ENCODE measurements at places on chromosomes 7 and 10. TPM values are rescaled to one million over a fixed set of nuclear protein-coding genes. Genes with fewer than 3 reads are reported as not detected.

DNA sequence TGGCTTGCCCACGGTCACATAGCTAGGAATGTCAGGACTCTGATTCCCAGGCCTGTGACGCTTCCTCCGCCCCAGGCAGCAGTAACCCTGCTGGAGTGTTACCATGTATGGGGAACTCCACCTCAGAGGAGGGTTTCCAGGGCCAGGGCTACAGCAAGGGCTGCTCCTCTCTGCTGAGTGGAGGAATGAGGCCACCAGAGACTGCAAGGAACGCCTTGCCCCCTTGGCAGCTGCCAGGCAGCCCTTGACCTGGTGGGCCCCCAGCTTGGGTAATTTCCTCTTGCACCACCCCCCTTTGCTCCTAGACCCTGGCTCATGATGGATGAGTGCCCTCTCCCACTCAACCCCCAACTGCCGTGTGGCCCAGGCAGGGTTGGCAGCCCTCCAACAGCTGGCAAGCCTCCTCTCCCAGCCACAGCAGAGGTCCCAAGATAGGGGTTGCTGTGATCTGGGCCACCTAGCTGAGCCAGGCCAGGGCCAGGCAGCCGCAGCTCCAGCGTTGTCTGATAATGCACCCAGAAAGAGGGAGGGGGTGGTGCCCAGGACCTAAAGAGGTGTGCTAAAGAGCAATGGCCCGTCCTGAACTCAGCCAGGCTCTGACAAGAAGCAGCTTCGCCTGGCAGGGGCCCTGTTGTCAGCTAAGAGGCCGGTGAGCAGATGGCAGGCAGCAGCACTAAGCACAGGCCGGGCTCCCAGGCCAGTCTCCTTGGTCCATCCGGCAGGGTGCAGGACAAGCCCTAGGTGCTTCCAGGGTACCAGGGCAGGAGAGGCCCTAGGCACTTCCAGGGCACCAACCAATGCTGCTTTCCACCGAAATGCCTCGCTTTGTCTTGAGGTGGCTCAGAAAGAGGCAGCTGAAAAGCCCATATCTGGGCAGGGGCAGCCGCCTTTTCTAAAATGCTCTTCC, 35.4 kb downstream of the DRGX start:
- peak; percentile 25 for ATAC-seq

DNA sequence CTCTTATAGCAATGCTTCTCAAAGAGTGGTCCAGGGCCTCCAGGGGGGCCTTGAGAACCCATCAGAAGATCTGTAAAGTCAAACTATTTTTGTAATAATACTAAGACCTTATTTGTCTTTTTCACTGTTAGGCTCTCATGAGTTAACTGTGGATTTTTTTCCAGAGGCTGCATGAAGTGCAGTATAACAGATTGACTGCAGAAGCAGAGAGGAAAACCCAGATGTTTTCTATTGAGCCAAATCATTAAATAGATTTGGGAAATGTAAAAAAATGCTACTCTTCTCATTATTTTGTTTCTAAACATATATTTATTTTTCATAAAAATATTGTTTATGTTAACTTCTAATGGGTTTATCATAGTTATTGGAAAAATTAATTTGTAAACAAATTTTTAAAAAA, 589.0 kb upstream of the LRRTM3 start:
- no peak for ATAC-seq

DNA sequence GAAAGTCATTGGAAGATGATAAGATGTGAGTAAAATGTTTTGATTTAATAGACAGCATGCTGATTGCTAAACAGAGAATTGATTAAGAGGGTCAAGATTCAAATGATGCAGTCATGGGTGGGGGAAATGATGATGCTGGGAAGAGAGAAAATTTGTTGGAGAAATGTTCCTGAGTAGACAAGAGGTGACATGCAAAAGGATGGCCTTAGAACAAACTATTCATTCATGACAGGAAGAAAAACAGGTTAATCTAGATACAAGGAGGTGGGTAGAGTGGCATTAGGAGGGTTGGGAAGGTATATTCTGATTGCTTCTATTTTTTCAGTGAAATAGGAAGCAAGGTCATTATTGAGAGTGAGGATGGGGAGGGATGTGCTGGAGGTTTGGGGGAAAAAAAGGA, 146.7 kb downstream of the SEM1 start:
- no peak for ATAC-seq

DNA sequence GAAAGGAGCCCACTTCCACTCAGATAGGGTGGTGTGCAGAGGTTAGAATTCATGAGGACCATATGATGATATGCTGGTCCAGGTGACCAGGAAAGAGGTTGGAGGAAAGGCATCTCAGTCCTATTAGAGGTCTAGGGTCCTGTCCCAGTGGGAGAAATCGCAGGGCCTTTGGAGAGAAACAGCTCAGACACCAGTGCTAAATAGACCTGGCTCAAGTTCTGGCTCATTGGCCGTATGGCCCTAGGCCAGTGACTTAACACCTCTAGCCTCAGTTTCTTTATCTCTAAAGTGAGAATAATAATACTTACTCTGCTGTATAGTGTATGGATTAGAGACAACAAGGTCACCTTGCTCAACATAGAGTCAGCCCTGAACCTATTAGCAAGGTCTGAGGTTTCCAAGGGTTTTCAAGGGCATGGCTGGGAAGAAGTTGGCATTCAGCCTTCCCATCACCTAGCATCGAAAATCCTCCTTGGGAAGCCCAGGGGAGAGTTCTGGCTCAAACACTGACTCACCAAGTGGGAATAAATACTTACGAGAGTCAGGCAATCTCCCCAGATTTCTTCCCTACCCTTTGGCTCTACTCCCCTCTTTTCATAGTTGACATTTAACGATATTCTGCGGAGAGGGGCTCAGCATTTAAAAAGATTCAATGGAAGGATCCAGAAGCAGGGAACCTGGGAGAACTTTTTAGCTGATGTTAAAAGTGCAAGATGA, 473.1 kb upstream of the PODXL start:
- ATAC-seq: no peak

DNA sequence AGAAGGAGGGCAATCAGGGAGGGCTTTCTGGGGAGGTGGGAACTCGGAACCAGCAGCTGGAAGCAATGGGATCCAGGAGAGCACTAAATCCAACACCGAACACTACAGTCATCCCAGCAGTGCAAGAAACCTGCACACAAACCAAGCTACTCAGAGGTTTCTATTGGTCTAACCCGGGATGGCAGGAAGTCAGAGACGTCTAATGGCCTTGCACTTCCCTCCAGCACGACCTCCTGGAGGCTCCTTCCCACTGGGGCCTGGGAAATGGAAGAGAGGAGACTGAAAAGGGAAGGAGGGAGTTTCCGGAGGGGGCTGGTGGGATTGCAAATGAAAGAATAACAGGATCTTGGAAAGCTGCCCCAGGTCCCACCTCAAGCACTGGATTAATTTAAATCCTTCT, 56.3 kb downstream of the TEX36 start:
- ATAC-seq: no peak

DNA sequence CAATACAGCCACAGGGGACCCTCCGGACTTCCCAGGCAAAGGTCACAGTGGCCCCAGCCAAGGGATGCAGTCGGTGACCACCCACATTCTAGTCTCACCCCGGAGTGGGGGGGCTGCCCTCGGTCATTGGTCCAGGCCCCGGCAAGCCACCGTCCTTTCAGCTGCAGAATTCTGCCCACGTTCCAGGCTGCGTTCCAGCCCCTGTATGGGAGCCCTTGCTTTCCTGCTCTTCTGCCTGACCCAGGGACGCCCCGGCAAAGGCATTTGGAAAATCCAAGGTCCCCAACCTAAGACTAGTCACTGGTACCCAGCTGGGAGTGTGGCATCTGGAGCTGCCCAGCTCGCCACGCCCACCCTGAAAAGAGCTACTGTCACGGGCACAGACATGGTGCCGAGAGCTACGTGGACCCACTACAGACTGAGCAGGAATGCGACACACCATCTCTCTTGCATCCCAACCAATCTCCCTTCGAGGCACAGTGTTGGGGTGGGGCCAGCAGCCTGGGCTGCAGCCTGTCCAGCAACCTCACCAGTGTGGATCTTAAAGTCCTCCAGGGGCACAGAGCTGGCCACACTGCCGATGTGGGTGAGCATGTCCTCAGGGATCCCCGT, 18.6 kb downstream of the OGDHL start:
- ATAC-seq: no peak

DNA sequence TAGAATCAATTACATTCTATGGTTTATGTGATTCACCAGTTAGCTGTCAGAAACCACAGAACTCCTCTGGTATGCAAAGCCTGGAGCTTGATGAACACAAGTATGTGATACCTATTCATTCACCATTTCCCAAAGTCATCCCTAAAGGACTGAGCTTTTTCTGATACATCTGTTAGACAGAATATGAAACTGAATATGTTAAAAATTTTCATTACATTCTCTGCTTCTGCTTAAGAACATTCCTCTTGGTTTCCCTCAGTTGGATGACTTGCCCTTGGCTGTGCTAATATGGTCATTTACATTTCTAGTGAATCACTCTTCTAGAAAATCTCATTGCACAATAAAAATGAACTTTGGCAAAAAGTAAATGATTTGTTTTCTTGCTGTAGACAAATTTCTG, 10.8 kb upstream of the PON1 start:
- ATAC-seq: no peak

DNA sequence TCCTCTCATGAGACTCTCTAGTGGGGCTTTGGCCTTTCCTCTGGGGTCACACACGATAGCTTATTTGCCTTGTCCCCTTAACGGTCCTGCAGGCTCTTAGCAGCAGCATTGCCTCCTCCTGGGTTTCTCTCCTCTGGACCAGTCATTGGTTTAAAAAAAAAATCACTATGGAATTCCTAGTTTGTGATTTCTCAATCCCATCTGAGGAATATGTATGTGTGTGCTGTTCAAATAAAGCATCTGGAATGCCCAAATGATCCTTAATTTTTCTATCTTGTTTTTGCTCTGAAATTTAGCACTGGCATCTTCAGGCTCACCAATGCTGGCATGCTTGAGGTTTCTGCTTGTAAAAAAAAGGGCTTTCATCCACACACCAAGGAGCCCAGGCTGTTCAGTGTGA, 30.5 kb downstream of the ACTA2 start:
- no peak for ATAC-seq

DNA sequence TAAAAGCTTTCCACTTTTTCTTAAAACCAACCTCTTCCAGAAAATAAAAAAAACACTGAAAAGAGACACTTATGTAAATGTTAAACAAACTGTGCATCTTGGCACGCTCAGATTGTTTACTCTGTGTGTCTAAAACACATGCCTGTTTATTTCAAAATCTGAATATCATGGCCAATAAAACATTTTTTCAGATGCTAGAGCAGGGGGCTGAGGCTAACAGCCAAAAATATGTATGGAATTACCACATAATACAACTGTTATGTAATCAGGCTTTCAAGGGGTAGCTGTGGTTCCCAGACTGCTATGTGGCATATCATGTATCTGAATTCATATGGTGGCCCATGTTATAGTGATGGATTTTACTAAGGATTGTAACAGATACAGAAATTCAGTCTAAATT, 130.4 kb downstream of the HIBADH start:
- ATAC-seq: no peak

The LIPF gene
- not detected for total RNA-seq

- ATAC-seq: no peak
Observed at GRCh38 chr7:121026159-121026558, 37.6 kb downstream of the CPED1 start.

The FANK1 gene
- 1.7 TPM for total RNA-seq

- no peak for ATAC-seq
Observed at GRCh38 chr10:113326160-113327111, 226.4 kb upstream of the HABP2 start.

The SYNPO2L gene
- total RNA-seq: not detected

The FAM171A1 gene
- 11.8 TPM for total RNA-seq

DNA sequence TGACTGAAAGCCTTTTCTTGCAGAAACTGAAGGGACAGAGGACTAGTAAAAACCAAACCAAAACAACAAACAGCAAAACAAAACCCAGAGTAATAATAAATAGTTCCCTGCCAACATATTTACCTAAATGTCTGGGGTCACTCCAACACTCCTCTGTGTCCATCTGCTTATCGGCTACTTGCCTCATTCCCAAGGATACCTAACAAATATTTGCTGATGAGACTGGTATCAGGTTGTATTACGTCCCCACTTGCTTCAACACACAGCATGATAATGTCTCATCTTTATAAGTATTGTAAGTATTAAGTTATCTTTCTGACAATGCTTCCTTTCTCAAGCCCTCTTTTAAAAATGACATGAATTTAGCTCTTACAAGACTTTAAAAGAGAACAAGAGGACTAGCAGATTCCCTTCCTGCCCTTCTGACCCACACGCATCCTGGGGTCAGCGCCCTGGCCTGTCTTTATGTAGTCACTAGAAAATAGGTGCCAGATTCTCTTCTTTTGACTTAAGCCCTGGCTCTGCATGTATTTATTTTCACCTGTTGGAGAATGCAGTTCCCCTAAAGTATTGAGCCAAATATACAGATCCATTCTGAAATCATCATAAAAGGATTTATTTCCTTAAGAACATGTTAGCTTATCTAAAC, 110.2 kb downstream of the SEM1 start:
- ATAC-seq: no peak

The ZNF212 gene
- 10.9 TPM for total RNA-seq

DNA sequence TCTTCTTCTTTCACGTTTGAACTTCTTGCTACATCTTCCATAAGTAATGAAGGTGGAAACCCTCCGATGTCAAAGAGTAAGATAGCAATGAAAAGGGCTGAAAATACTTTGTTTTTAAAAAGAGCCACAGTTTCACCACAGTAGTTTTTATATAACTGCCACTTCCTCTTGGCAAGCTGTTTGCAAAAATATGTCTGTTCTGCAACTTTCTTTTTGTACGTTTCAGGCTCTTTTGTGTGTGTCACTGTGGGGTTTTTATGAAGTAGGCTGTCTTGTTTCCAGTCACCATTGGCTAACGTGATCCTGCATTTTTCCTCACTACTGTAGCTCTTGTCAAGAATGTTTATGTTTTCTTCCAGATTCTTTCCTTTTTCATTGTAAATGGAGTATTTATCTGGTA, 55.6 kb downstream of the SLC16A9 start:
- ATAC-seq: no peak

GRCh38 chr7:71753956-71754664, 622.2 kb downstream of the GALNT17 start:
- ATAC-seq: no peak

The SPDYE2 gene
- not detected for total RNA-seq

The MACC1 gene
- under 0.01 TPM for total RNA-seq

The HTR5A gene
- total RNA-seq: not detected

DNA sequence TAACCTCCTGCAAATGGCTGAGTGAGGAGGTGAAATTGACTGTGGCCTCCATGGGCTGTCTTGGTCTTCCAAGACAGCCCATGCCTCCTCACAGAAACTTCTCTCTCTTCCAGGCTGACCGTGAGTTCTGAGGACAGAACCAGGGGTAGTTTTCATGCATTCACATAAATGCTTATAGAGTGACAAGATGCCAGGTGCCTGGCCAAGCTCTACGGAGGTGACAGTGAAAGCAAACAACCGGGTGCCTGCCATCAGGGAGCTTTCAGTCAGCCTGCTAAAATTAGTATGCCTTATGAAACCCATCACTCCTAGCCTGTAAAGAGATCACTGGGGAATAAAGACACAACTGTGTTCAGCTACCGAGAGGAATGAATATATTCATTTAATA, 919 bp upstream of the RHOBTB1 start:
- ATAC-seq: no peak

Measured in gastroesophageal sphincter (tissue), 4 donors.